Esophagus squamous epithelium (tissue), 5 donors: ENCODE measurements at places on chromosomes 5 and 9.

DNA sequence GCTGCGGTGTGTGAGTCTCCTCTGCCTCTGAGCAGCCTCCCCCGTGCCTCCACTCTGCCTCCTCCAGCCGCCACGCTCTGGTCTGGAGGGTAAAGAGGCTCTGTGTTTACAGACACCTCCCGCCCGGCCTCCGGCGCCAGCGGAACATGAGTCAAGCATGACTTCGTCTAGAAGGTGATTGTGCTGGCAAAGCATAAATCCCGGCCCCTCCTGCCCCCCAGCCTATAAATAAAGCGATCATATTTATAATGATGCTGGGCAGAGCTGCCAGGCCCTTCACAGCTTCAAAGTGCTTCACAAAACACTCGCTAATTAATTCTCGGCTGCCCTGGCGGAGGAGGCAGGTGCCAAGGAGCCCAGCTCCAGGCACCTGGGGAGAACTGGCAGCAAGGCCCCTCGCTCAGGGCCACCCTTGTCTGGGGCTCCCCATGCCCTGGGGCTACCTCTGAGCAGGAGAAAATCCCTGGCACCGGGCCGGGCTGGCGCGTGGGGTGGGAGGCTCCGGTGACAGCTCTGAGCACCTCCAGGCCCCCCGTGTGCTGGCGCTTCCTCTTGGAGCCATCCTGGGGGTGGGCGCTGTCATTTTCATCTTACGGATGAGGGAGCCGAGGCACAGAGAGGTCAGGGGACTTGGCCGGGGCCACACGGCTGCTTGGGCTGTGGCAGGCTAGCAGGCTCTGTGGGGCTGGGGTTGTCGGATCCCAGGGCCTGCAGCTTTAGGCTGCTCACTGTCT is 87.8 kb downstream of the RXRA start:
- DNase-seq, result no peak

GRCh38 chr5:52339285-52339684 is 448.4 kb upstream of the ITGA1 start:
- DNase-seq, result no peak

GRCh38 chr5:10719965-10720364 is 41.1 kb downstream of the DAP start:
- no peak for DNase-seq

DNA sequence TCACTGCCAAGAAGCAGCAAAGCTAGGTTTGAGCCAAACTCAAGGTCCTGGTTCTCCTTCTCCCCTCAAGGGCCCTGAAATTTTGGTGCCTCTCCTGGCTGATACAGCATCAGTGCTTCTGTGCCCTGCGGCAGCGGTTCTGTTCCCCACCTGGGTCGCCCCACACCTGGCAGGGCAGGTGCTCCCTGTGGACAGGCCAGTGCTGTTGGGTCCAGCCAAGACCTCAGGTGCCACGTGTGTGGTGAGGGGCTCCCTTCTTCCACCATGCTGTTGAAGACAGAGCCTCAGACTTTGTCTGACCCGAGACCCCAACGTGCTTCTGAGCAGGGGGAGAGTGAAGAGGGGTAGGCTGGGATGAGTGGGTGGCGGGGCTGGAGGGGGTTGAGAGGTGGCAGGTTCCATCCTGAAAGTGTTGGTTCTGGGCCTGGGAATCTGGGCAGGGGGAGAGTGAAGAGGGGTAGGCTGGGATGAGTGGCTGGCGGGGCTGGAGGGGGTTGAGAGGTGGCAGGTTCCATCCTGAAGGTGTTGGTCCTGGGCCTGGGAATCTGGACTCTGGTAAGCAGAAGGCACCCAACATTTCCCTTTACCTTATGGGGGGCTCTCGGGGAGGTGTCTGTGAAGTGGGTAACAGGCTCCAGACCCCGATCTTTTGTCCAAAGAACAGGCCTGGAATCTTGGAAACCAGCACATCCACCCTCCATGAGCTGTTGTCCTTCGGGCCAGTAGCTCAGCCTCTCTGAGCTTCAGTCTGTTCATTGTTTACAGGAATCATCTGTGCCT is 2.3 kb downstream of the PLEKHG4B start:
- no peak for DNase-seq

GRCh38 chr5:17118631-17119030 is 98.8 kb upstream of the BASP1 start:
- DNase-seq, result peak; percentile 12
